ENCODE measurements at places on chromosomes 7 and 10.

GRCh38 chr10:46239247-46239646, 47.5 kb upstream of the ANTXRL start:
- DNase-seq: no peak

DNA sequence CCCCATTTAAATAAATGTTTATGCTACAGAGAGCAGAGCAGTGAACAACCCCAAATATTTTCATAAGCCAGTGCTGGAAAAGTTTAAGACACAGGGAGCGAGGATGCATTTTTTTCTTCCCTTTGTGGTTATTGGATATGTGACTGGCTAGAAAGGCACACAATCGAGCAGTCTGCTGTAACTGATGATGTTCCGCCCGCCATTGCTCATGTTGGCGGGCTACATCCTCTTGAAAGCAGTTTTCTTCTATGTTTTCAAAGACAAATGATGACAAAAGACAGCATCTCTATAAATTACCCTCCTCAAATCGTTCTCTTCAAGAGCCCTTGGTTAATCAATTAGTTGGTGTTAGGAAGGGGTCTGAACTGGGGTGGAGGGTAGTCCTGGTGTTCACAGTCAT, 269.8 kb downstream of the SKAP2 start:
- no peak for DNase-seq

- peak; percentile 16 for DNase-seq
Observed at GRCh38 chr10:42984761-42985325, 92.0 kb upstream of the RET start.

- DNase-seq: peak; percentile 39
Observed at GRCh38 chr10:13340626-13341376, 7.3 kb downstream of the SEPHS1 start.

DNA sequence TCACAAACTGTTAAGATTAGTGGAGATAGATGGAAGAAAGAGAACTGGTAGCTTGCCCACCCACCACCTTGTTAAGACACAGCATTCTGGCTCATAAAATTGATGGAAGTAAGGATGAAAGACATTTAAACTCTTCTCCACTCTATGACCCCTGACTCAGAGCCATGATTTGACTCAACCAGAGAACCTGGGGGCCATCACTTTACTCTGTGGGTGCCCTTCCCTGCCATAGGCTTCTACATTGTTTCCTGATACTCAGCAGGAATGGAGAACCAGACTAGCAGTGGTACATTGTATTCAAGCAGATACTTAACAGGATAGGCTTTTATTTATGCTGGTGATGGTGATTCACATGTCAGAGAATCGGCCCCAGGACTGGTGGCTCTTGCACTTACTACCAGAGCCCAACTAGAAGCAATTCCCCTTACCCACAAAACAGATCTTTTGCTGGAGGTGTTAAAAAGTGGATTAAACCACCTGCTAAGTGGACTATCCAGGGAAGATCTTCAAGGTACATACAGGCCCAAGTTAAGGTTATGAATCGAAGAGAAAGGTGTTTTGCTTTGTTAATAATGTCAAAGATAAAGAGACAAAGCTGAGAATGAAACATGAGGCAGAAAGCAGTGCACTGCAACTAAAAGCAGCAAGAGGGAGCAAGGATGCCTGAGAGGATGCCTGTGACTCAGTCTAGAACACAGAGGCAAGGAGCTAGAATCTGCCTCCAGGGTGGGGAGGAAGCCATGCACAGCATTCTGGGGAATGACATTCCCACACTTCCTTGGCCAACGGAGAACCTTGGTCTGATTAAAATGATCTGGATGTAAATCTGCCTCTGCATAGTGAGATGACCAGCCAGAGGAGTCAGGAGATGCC, 36.0 kb upstream of the GLI3 start:
- DNase-seq: no peak

GRCh38 chr10:35194906-35195305, 68.3 kb downstream of the CREM start:
- peak; percentile 46 for DNase-seq

- DNase-seq: peak; percentile 76
Observed at GRCh38 chr10:11162828-11163599, 145.3 kb downstream of the CELF2 start.

DNA sequence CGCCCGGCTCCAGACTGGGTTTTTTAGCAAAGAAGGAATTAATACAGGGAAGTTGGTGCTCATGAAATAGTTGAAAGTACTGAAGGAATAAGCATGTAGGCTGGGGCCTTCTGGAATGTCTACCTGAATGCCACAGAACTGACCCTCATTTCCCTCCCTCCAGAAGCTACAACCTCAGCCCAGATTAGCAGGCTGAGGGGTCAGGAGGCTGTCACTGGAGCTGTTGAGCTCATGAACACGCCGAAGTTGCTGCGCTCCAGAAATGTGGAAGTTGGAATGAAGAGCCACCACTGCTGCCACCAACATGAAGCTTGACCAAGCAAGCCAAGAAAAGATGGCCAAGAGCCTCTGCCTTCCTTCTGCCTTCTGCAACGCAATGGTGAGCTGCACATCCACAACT, 52.2 kb upstream of the KMT2E start:
- DNase-seq: no peak

DNA sequence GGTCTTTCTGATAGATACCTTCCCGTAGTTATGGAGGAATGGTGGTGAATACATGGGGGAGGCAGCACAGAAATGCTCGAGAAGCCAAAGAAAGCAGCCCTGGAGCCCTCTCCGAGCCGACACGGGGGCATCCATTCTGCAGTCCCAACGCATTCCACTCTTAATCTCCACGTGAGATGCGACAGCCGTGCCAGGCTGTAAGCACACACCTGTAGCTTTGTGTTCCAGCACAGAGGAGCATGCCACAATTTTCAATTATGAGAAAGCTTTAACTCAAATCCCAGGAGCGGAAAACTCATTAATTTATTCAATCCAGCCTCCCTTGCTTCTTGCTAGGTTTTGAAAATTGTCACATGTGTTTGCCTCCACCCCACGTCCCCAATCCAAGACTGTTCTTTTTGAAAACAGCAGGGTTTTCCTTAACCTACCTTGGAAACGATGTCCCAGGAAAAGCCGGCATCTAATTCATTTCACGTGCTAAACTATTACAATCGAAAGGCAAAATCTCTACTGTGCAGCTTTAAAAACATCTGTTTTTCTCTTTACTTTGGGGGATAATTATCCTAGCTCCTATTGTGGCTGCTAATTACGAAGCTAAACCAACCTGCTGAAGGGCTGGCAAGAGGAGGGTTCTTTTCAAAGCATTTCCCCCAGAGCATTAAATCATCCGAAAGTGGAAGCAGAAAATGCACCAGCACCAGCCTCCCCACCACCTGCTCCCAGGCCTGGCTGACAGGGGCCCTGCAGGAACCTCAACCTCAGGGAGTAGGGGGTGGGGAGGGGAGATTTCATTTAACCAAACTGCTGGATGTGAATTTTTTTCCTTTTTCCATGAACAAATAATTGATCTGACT, 56.0 kb upstream of the CHST15 start:
- no peak for DNase-seq

GRCh38 chr7:30559611-30560010, 35.1 kb upstream of the GARS1 start:
- DNase-seq: no peak

GRCh38 chr10:23448802-23449570, 10.1 kb downstream of the OTUD1 start:
- DNase-seq: no peak

DNA sequence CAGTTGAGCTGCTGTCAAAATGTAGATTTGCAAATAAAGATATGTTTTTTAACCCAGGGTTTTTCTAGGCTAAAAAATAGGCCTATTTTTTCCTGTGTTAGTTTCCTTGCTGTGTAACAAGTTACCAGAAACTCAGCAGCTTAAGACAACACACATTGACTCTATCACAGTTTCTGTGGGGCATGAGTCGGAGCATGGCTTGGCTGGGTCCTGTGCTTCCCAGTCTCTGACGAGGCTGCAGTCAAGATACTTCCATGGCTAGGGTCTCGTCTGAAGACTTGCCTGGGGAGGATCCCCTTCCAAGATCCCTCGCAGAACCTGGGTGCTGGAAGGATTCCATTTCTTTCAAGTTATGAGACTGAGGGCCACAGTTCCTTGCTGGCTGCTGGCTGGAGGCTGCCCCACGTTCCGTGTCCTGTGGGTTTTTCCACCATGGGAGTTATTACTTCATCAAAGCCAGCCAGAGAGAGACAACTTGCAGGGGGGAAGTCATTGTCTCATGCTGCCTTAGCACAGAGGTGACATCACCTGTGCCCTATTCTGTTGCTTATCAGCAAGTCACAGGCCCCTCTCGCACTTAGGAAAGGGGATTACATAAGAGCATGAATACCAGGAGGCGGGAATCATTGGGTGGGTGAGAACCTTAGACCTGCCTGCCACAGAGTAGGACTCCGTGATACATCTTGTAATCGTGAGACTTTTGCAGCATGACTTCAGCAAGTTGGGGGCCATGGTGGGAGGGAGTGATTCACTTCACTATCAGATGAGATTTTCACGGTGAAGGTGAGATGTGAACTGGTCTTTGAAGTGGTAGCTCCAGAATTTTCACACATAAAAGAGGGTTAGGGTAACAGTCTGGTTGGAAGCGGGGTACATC, 77.9 kb downstream of the CCNY start:
- peak; percentile 49 for DNase-seq

- no peak for DNase-seq
Observed at GRCh38 chr10:32971536-32972091, 13.6 kb upstream of the ITGB1 start.

- no peak for DNase-seq
Observed at GRCh38 chr10:130485236-130485957, 349.2 kb downstream of the GLRX3 start.

GRCh38 chr7:37109016-37109683, 339.5 kb downstream of the ELMO1 start:
- no peak for DNase-seq

- DNase-seq: no peak
Observed at GRCh38 chr10:100697070-100697469, 48.3 kb upstream of the PAX2 start.

DNA sequence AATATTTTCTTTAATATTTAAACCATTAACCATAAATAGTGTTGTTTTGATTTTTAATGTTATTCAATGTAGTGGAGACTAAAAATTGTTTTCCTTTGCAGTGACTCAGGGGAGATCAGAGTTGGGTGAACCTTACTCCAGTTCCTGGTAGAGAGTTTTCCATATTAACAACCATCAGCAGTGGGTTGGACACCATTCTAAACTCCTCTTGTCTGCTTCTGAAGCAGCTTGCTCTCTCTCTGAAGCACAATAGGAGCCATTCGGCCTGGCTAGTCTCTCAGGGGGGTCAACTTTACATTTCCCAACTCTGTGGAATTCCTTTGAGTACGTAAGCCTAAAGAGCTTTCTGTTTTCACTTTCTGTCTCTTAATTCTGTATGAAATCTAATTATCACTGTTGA, 9.4 kb upstream of the NRG3 start:
- DNase-seq: no peak

DNA sequence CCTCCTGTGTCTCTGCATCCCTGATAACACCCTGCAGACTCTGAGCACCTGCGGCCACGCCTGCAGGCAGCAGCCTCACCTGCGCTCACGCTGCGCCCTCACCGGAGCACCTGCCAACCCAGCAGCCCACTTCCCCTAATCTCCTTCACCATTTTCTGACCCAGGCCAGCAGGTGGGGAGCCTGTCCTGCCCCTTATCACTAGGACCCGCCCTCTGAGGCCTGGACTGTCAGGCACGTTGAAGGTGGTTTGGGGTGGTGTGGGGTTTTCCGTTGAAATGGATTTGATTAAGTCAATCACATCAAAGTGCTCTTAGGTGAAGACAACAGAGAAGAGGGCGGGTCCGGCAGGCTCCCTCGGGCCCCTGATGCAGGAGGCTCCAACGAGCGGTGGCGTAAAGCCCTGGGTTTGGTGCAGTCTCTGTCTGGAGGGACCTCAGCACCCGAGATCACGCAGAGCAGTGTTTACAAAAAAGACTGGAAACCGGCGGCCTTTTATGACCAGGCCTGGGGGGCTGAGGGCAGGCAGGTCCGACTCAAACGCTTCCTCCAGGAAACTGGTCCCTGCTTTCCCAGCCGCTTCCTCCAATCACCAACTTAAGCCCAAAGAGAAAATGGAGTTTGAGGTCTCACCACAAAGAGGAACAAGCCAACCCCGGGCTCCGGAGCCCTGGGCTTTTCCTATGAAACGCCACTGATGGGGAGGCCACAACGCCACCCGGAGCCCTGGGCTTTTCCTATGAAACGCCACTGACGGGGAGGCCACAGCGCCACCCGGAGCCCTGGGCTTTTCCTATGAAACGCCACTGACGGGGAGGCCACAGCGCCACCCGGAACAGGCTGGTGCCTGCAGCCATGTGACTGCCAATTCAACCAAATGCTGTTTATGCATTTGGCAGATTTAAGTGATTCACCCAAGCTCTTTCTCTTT, 45.5 kb downstream of the DPYSL4 start:
- DNase-seq: peak; percentile 43

- no peak for DNase-seq
Observed at GRCh38 chr10:103199488-103199887, 6.4 kb upstream of the NT5C2 start.

DNA sequence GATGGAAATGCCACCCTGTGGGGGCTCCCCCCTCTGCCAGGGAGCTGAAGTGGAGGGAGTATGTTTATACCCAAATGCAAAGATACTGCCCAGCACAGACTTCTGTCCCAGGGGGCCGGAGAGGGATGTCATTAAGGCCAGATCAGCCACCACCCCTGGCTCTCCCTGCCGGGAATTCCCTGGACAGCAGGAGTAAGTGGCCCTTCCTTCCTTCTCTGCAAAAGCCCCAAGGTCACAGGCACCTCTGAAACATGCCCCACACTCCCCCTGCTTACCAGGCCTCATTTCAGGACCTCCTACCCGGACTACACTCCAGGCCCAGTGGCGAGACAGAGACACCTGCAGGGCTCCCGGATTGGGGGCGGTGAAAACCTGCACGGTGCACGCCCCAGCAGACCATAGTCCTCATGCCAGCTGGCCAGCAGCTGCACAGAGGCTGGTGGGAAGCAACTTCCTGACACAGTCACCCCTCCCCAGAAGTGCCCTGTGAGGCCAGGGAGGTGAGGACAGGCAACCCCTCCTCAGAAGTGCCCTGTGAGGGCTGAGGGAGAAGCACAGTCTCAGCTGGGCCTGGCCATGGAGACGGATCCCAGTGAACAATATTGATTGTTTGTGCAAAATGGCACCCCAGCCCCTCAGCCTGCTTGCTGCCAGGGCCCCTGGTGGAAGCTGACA, 33.0 kb upstream of the RET start:
- DNase-seq: no peak

DNA sequence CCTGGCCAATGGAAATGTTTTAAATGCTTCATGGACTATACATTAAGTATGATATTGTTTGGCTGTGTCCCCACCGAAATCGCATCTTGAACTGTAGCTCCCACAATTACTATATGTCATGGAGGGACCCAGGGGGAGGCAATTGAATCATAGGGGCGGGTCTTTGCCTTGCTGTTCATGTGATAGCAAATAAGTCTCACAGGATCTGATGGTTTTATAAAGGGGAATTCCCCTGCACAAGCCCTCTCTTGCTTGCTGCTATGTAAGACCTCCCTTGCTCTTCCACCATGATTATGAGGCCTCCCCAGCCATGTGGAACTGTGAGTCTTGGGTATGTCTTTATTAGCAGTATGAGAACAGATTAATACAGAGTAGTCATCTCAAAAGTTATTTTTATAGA, 32.4 kb upstream of the GRB10 start:
- no peak for DNase-seq
